ENCODE measurements at places on chromosomes 2 and 18.
A peak's percentile ranks its signal among the peaks of the same experiment; 100 is the strongest.

DNA sequence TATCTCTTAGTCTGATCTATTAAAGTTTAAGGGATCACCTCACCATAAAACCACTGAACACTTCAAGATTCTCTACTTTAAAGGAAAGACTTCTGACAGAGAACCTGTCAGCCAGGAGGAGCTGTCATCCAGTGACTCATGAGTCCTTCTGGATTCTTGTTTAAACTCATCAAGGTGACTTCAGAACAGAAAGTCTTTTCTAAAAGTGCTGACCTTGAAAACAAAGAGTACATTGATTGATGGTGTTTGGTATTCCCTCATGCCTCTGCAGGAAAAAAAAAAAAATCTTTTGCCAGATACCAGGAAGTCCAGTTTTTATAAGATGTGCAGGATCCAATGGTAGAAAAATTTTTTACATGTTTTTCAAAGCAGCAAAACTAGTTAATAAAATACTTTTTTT, 12.3 kb downstream of the DSG2 start:
- DNase-seq, result no peak

DNA sequence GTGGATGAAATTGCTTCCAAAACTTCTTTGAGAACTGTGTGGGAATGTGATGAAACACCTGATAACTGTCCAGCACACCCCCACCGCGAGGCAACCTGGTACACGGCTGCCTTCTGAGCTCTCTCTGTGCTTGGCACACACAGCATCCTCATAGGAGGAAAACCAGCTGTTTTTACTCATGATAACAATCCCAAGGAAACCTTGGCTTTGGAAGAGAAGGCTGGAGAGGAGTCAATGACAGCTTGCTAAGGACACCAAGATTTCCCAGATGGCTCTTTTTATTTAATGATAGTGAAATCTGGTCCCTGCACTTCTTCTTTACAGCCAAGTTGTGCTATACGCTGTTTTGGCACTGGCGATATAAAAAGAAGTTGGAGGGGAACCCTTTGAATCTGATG, 232.5 kb upstream of the FN1 start:
- DNase-seq, result no peak

DNA sequence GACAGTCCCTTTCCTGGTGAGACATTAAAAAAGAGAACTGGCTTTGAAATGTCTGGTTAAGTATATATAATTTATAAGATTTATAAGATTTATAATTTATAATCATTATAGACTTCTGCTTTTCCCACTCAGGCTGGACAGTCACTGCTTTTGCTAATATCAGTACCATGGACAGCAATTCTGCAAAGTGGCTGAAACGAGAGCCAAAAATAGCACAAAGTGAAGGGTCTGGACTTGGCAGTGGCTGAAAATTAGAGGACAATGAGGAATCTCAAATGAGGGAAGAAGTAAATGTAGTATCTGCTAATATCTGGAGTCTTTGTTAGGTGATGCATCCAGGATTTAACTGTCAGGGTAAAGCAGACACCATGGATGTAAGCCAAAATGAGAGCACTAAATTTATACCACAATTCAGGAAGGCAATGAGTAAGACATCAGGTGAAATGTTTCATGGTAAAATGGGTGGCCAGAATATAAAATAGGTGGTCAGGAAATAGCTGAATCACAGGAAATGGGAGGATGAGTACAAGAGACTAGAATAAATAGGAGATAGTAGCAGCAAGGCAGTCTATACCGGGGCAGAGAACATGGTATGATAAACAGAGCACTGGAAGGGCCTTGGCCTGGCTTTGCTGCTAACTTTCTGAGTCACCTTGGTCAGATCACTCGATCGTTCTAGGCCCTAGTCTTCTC, 39.6 kb upstream of the BOD1L2 start:
- DNase-seq, result peak; percentile 47

- DNase-seq, result no peak
Measured at GRCh38 chr2:158315803-158316414, 140.6 kb downstream of the CCDC148 start.

GRCh38 chr2:60707750-60708371, 48.2 kb upstream of the PAPOLG start:
- peak; percentile 45 for DNase-seq

DNA sequence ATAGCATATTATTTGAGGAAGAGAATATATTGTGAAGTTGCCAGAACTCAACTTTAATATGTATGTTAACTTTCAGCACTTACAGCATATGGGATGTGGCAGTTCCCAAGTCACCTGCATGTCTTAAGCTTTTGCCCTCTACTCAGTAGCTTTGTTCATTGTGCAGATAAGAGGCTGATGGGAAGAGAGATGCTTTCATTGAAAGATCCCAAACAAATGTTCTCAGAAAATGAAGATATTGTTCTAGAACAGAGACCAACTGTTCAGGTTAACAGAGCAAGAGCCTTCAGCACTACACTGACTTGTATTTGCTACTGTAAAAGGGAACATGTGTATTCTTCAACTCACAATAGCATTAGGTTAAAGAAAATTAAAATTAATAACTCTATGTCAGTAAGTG, 28.1 kb downstream of the GAREM1 start:
- DNase-seq, result no peak

DNA sequence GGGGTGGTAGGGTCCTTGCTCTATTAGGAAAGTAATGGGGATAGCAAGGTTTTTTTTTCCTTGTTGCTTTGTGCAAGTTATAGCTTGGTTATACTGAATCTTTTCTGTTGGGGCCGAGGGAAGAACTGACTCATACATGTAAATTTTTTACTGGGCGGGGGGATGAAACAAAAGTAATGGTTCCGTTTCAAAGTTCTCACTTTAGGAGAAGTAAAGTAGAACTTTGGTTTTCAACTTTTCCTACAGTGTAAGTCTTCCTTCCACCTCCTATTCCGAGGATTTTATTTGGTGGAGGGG, 1.1 kb downstream of the AFTPH start:
- DNase-seq, result no peak

DNA sequence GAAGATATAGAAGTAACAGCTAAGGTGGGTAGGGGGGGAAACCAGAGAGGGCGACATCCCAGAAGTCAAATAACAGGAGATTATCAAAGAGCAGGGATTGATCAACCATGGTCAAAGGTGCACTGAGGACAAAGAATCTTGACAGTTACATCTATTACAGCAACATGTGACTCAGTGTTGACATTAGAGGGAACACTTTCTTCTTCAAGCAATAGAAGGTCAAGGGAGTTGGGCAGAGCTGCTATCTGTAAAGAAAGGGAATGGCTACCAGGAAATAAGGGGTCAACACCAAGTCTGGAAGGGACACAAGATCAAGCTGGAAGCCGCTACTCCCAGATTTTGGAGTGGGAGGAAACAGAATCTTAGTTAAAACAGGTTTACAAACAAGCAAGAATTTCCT, 611.0 kb downstream of the TSN start:
- no peak for DNase-seq

DNA sequence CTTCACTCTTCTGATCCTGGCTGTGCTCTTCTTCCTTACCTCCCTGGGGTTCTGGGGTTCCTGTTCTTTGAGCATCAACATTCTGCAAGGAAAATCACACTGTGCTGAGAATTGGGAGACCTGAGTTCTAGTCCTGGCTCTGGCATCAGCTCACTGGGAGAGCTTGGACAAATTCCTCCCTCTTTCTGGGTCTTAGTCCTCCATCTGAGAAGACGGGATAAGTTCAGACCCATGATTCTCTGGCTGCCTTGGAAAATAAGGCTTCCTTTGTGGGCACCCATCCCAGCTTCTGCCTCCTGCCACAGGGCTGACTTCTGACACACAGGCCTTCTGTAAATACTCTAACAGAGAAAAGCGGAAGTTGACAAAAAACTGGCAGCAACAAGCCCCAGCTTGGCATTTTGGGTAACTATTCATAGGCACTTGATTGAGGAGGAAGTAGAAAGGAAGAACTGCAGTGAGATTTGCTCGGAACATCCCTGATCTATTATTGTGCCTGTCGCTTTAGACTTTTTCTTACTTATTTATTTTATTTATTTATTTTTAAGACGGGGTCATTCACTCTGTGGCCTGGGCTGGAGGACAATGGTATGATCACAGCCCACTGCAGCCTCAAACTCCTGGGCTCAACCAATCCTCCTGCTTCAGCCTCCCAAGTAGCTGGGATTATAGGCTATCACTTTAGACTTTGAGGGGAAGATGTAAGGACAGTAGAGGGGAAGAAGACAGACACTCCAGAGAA, 7.9 kb downstream of the PCBP1 start:
- peak; percentile 75 for DNase-seq

DNA sequence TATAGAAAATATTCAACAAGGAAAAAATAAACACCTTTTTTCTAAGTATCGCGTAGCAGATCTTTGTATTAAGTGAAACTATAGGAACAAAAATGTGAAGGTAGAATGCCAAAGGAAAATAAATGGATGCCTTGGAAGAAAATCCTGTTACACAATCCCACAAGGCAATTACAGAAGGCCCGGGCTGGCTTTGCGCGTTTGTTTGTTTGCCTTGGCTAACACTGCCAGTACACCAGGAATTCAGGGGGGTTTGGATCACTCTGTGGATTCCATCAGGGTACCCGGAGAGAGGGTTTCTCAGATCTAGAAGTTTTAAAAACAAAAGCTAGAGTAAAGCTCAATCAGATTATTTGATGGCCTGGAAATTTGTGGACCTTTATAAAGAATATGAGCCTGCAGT, 478.3 kb downstream of the FBXO15 start:
- DNase-seq, result peak; percentile 62

DNA sequence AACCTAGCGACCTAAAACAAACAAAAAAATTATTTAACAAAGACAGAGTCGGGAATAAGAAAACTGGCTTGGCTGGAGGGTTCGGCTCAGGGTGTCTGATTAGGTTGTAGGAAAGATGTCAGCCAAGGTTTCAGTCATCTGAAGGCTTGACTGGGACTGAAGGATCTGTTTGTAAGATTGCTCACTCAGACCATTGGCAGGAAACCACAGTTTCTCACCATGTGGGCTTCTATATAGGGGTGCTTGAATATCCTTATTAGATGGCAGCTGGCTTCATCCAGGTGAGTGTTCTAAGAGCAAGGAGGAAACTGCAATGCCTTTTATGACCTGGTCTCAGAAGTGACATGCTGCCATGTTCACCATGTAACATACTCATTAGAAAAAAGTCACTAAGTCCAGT, 999 bp upstream of the IL36B start:
- no peak for DNase-seq

Data from AG08396 (cell line).